ENCODE measurements at places on chromosomes 7 and 10.

- DNase-seq: no peak
These were observed 649 bp downstream of the SCD start for GRCh38 chr10:100347568-100348195.

GRCh38 chr10:14583252-14583651, 191.4 kb downstream of the FAM107B start:
- peak; percentile 71 for DNase-seq

DNA sequence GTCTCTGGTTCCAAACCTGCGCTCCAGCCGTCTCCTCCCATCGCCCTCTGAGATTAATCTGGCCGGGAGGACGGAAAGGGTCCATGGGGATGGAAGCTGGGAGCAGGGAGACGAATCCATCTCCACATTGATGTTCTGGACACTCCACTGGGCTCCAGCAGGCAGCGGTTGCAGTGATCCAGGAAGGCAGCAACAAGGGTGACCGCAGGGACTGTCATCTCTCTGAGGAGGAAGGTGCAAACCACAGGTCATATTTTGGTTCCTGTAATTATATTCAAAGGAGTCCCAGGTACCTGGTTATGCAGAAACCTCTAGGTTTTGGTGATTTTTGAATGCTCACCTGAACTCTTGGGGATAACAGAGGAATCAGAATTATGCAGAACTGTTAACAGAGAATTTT, 54.8 kb downstream of the EVX1 start:
- no peak for DNase-seq

GRCh38 chr7:40232242-40232893, 97.6 kb downstream of the SUGCT start:
- peak; percentile 34 for DNase-seq

DNA sequence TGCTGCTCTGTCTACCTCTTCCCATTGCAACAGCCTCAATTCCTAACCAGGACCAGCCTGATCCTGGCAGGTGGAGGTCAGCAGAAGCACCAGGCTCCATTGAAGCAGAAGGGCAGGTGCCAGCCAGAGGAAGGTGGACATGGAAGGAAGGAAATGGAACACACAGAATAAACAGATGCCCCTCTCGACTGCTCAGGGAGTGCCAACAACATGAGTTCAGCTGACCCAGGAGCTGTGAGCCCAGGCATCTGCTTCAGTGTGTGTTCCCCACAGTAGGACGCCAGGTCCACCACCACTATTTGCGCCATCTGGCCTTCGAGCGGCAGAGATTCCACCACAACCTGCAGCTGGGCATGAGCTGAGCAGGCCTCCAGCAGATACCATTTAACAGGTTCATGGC, 56.7 kb downstream of the GPAM start:
- DNase-seq: no peak

- DNase-seq: peak; percentile 10
These were observed 280.5 kb downstream of the KCND2 start for GRCh38 chr7:120553491-120553890.

DNA sequence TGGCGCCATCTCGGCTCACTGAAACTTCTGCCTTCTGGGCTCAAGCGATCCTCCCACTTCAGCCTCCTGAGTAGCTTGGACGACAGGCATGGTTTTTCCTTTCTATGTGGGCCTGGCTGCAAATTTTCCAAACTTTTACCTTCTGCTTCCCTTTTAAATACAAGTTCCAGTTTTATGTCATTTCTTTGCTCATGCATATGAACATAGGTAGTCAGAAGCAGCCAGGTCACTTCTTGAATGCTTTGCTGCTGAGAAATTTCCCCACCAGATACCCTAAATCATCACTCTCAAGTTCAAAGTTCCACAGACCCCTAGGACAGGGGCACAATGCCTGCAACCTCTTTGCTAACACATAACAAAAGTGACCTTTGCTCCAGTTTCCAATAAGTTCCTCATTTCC, 21.6 kb upstream of the RPEL1 start:
- no peak for DNase-seq

- no peak for DNase-seq
These were observed 458.1 kb downstream of the HTR7 start for GRCh38 chr10:90399782-90400181.

- DNase-seq: no peak
These were observed 16.8 kb downstream of the BBIP1 start for GRCh38 chr10:110901954-110902819.

DNA sequence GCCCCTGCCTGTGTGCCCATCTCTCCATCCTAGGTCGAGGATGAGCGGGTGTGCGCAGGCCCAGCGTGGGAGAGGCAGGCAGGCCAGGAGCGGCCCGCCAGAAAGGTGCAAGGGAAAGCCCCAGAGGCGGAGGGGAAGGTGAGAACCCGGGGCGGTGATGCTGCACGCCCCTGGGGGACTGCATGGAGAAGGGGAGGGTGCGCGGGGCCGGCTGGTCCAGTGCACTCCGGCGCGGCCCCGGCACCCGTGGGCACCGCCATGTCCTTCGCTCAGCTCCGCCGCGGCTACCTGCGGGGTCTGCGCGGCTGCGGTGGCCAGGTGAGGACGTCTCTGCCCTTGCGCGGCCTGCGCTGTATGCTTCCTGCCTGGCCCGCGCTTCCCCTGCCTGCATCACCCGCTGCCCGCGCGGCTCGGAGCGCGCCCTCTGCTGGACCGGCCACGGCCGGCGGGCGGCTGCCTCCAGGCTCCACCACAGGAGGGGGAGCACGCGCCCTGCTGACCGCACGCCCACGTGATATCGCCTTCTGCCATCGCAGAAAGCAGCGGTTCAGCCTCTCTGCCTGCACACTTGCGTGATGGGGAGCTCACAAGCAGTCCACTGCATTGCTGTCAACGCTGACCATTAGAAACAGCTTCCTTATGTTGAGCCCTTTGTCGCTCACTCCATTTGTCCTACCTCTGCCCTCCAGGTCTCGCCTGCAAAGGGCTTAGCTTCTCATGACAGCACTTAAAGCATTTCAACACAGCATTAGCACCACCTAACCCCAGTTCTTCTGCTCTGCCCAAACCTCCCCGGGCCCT, 73.9 kb downstream of the CXCL12 start:
- peak; percentile 83 for DNase-seq

DNA sequence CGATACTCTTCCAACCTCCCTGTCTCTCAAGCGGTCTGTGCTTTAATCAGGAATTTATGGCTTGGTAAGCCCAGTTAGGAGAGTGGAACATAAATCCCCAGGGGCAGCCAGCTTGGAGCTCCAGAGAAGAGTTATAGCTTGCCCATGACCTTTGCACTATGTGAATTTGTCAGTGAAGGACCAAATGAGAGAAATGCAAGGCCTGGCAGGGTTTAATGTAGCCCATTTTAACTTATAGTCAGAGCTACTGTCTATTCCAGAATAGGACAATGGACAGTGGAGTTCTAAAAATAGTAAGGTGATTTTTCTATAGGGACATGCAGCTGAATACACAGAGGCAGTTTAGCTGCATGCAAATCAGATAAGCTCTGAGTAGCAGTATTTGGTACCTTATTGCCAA, 142.6 kb upstream of the CAV2 start:
- DNase-seq: no peak

- DNase-seq: no peak
These were observed 65.8 kb downstream of the DNMBP start for GRCh38 chr10:99943908-99944307.

- DNase-seq: no peak
These were observed 33.0 kb downstream of the C10orf90 start for GRCh38 chr10:126637501-126637900.

GRCh38 chr7:112086496-112087254, 119.5 kb downstream of the DOCK4 start:
- DNase-seq: no peak

- DNase-seq: no peak
These were observed 143.4 kb downstream of the TPST1 start for GRCh38 chr7:66348531-66348930.

DNA sequence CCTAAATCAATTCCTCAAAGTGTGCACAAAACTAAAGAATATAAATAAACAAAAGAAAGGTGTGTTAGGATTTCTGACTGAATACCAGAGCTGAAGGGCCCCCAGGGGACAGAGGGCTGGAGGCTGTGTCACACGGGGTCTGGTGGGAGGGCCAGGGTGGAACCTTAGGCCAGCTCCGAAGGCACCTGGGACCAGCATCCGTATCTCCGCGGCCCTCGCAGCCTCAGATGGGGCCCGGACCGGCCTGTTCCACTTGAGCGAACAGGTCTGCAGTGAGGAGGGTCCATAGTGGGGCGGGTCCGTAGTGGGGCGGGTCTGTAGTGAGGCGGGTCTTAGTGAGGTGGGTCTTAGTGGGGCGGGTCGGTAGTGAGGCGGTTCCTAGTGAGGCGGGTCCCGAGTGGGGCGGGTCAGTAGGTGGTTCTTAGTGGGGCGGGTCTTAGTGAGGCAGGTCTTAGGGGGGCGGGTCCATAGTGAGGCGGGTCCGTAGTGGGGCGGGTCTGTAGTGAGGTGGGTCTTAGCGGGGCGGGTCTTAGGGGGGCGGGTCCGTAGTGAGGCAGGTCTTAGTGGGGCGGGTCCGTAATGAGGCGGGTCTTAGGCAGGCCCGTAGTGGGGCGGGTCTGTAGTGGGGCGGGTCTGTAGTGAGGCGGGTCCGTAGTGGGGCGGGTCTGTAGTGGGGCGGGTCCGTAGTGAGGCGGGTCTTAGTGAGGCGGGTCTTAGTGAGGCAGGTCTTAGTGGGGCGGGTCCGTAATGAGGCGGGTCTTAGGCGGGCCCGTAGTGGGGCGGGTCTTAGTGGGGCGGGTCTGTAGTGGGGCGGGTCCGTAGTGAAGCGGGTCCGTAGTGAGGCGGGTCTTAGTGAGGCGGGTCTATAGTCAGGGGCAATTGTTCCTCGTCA, 15.1 kb downstream of the GPR146 start:
- DNase-seq: peak; percentile 61

DNA sequence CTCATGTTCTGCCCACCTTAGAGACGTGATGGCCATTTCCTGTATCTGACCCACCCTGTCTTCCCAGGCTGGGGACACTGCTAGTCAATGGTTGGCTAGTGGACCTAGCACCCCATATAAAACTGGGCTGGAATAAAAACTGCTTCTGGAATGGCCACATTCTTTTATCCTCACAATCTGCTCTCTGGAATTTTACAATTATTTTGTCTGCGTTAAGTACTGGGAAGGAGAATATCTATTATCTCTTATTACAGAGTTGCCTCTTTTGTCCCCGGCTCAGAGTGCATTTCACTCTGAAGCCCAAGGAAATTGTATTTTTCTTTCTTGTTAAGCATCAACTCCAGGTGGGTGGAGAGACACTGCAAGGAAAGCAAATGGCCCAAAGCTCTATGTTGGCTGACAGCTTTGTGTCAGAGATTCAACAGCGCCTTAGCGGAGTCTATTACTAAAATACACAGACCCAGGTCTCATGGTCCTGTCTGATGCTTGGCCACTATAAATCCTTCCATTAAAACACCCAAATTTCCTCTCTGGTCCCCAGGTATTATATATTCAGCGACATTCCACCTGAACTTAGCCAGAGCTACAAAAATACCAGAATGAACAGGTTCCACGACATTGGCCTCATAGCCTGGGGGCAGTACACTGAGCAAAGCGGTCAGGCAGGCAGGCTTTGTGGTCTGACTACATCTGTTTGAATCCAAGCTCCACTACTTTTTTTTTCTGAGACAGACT, 121.7 kb downstream of the PRPF18 start:
- DNase-seq: no peak

GRCh38 chr7:100191775-100192174, 14.1 kb downstream of the STAG3 start:
- no peak for DNase-seq

DNA sequence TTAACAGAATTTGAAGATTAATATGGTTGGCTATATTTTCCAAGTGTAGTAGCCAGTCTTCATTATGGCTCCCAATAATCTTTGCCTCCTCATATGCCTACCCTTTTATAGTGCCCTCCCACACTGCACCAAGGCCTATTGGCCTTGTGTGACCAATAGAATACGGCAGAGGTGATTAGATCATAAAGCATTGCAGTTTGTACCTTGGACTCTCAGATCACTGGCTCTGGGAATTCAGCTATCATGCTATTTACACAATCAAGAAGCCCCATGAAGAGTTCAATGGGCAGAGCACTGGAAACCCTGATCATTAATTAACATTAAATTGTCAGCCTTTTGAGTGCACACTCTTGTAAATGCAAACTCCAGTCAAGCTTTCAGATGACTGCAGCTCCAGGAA, 154.5 kb upstream of the MAGI2 start:
- no peak for DNase-seq

- DNase-seq: no peak
These were observed 31.7 kb upstream of the CYP26C1 start for GRCh38 chr10:93028883-93029282.

- no peak for DNase-seq
These were observed 198.9 kb downstream of the TCF7L2 start for GRCh38 chr10:113148901-113149300.

GRCh38 chr7:135328053-135328452, 94.4 kb downstream of the STRA8 start:
- no peak for DNase-seq

GRCh38 chr7:80869106-80869784, 49.6 kb downstream of the SEMA3C start:
- no peak for DNase-seq

GRCh38 chr7:101939136-101939695, 121.8 kb downstream of the CUX1 start:
- DNase-seq: no peak

DNA sequence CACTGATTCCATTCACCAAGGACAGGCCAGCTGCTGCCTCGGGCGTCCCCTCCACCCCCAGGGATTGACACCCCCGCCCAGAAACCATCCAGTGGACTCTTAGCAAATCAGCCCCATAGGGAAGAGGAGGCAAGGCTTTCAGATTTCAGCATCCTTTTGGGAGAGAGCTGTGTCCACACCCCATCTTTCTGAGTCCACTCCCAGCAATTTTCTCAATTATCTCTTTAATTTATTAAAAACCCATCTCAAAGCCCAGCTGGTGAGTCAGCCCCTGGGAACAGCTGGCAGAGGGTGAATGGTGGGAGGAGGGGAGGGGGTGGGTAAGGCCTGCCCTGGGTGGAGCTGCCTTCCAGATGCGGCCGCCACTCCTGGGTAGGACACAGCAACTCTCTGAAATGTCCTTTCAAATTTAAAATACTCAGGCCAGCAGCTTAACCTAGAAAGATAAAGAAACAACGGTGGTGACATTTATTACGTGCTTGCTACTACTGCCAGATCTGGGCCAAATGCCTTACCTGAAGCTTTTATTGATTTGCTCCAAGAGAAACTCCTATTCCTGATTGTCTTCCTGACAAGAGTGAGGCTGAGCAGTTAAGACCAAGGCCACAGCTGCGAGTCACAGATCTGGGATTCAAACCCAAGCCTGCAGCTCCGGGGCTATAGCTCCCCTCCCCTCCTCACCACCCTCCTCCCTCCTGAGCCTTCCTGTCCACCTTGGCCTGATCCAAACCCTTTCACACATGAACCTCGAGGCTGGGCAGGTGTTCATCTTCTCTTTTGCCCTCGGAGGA, 120.4 kb downstream of the RGS10 start:
- DNase-seq: no peak

- no peak for DNase-seq
These were observed 248.3 kb upstream of the IGFBP3 start for GRCh38 chr7:46169384-46169755.

DNA sequence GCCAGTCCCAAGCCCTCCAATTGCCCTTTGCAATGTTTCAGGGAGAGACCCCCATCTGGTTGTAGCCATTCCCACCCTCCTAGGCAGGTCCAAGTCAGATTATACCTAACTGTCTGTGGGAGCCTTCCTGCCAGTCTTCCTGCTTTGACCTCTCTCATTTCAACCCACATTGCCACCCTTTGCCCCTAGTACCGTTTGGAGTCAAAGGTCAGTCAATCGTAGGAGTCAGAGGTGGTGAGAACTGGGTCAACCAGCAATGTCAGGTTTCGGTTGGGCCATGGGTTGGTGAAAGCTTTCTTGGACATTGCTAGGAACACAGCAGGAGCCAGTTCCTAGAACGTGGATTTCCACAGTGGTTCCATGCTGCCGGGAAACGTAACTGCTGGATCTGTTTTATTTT, 269.4 kb upstream of the GHITM start:
- DNase-seq: no peak

- DNase-seq: no peak
These were observed 177.2 kb downstream of the BUB3 start for GRCh38 chr10:123331438-123331837.

Measured in GM10248 (cell line).